ENCODE measurements at places on chromosomes 12 and 14.

DNA sequence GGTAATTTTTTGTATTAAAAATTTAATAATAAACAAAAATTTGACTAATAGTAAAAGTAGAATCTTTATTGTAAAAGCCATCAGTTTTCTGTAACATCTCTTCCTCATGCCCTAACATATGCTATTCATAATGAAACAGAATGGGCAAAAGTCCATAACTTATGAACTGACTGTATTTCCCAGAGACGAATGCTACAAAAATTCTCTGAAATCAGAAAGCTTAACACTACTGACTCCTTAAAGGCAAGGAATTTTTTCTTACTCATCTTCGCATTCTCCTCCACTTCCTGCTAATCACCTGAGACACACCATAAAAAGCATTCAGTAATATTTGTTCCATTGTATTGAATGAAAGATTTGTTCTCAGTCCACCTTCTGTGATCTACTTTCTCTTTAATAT, 17.6 kb downstream of the MON2 start:
- DNase-seq = no peak

DNA sequence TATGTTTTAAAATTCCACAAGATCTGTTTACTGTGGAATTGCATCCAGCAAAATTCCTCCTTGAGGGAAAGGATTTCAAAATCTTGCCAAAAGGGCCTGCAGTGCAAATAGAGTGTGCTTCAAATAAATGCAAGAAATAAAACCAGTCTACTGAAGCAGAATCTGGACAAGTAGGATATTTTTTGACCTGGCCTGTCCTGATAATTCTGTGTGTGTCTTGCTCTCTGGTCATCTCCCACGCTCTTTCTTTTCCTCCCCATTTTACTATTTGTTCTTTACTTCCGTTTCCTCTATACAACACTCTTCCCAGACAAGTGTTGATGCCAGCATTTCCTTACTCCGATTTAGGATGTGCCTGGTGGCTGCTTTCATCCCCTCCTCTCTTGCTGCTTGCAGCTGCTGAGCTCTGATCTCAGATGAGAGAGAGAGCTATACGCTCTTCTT, 115.9 kb downstream of the GPR135 start:
- no peak for DNase-seq

DNA sequence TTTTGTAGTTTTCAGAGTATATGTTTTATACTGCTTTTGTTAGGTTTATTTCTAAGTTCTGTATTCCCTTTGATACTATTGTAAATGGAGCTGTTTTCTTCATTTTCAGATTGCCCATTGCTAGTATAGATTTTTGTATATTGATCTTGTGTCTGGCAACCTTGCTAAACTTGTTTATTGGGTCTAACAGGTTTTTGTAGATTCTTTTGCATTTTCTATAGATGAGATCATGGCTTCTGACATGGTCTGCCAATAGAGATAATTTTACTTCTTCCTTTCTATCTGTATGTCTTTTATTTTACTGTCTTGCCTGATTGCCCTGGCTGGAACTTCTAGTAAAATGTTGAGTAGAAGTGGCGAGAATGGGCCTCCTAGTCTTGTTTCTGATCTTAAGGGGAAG, 40.3 kb downstream of the ANKRD9 start:
- DNase-seq = no peak

DNA sequence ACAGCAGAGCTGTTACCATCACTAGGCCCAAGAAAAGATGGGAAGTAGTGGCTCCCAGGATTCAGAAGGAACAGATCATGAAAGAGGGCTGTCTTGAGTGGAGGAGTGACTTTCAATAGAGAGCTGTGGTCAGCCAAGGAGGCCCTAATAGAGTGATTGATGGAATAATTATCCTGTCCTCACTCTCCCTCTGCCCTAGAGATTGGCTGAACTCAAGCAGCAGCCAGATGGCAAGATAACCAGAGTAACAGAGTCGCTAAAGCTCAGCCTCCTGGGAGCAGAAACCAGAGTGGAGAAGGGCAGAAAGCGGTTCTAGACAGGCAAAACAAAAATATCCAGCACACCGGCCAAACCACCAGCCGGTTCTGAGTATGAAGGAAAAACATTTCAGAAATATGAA, 23.1 kb downstream of the GMFB start:
- DNase-seq = no peak

DNA sequence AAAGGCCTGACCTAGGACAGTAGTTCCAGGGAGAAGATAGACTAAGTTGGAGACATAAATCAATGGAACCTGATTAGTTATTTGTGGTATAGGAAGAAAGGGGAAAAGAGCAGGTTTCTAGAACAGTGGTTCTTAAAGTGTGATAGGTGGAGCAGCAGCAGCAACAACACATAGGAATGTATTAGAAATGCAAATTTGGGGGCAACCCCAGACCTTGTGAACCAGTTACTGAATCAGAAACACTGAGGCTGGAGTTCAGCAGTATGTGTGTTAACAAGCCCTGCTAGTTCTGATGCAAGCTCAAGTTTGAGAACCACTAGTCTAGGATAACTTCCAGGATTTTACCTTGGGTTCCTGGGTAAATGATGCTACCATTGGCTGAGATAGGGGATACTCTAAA, 308.7 kb downstream of the EMP1 start:
- no peak for DNase-seq

DNA sequence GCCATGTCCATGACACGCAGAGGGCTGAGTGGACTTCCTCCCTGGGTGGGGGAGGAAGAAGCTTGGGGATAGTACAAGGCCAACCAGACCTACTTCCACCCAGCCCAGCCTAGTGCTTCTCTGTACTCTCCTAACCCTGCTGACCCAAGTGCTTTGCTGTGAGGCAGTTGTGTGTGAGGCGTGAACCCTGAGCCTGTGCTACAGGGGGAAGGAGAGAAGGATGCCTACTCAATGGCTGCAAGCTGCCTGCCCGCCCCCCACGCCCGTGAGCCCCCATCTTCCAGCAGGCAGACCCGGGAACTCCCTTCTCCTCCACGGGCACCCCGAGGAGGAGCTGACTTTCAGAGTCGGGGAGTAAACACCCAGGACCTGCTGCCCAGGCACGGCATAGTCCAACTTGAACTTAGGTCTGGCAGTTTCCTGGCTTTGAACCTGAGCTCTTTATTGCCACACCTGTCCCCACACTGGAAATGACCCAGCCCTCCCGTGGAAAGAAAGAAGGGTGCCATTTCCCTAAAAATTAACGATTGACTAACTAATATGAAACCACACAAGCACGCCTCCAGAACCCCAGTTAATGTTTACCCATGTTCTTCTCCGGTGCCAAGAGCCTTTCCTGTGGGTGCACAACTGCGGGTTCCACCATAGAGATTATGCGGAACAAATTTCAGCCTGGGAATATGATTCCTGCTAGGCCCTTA, 10.8 kb downstream of the ALDH2 start:
- DNase-seq = no peak

- DNase-seq = no peak
Measured at GRCh38 chr12:103799504-103799856, 41.6 kb downstream of the NT5DC3 start.

- DNase-seq = no peak
Measured at GRCh38 chr12:51891843-51892242, 3.9 kb downstream of the ANKRD33 start.

GRCh38 chr14:81447021-81447764, 47.1 kb upstream of the STON2 start:
- no peak for DNase-seq

- DNase-seq = no peak
Measured at GRCh38 chr12:33455096-33455495, 15.5 kb upstream of the SYT10 start.

DNA sequence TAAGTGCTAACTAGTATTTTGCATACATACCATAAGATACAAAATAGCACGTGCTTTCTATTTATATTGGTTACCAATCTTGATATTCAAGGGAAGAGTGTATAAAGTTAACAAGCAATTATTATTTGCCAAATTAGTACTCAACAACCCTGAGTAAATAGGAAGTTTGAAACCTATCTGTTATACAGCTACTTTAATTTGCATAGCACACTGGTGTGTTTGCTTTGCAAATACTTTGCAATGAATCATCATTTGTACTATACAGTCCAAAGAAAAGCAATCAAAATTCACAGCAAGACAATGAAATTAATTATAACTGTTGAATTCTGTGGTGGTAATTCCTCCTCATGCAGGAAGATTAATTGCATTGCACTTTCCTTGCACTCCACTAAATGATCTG, 469.1 kb downstream of the PRKD1 start:
- DNase-seq = no peak

DNA sequence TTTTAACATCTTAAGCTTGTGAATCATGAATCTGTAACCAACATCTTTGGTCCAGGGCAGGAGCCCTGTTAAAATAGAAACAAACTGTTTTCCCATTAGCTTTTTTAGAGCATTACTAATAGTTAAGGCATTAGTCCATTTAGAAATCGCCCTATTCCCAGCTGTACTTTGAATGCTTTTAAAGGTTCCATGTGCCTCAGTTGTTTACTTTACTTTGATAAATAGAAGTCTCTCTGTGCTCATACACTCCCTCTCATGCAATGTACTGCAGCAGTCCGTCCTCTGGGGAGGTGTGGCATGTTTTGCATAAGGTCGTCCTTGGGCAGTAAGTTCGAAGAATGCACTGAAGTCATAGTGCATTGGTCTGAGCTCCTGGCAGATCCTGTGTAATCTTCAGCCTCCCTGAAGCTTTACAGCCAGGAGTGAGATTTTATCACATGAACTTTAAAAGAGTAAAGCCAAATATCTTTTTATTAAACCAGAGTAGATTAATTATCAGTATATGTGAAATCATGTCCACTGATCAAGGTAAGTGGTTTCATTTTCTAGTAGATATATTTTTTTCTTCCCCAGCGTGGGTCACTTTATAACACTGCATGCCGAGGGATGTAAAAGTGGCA, 134.7 kb downstream of the FGD4 start:
- no peak for DNase-seq

- no peak for DNase-seq
Measured at GRCh38 chr12:71626768-71627167, 36.9 kb downstream of the ZFC3H1 start.

All from stimulated activated CD4-positive, alpha-beta T cell treated with anti-CD3 and anti-CD28 coated beads, Interleukin-15, amount 100 ng/mL, for 48 hours (primary cell).